Fibroblast of skin of left biceps (primary cell): ENCODE measurements at places on chromosomes 1 and 21.
A peak's percentile ranks its signal among the peaks of the same experiment; 100 is the strongest.

GRCh38 chr1:53947172-53947907 lies 1.2 kb downstream of the LRRC42 start:
- DNase-seq = no peak

- DNase-seq = no peak
Measured at GRCh38 chr1:184935920-184936798, 38.1 kb downstream of the NIBAN1 start.

- DNase-seq = no peak
Measured at GRCh38 chr1:57192222-57192621, 226.4 kb upstream of the C8B start.

DNA sequence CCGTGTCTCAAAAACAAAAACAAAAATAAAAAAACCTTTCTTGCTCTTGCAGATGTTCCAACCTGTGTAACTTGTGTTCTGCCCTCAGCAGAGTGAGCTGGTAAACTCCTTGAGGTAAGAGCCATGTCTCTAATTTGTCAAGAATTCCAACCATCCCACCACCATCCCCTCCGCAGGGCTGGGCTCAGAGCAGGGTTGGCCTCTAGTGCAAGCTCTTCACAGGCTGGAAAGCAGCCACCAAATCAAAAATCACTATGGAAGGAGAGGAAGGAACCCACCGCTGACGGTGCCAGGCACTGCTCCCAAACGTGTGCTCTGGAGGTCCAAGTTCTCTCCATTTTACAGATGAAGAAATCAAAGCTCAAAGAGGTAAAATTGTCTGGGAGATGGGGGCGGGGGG lies 9.4 kb downstream of the PLEKHA6 start:
- DNase-seq = no peak

GRCh38 chr1:11767922-11768704 lies 6.1 kb downstream of the C1orf167 start:
- no peak for DNase-seq

DNA sequence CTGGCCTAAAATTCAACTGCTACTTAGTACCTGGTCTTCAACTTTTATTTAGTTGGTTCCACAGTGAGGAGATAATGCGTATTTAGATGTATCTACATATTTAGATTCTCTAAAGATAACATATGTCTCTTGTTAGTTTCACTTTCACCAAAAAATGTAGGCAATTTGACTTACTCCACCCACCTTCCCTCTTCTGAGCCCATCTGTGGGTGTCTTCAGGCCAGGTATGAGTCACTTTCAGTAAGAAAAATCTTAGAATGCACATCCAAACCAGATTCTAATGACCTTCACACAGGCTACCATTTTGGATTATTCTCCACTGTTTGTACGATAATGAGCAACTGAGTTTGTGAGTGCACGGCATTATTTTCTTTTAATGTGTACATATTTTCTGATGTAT lies 501.7 kb downstream of the NEGR1 start:
- no peak for DNase-seq

GRCh38 chr1:170010443-170010842 lies 64.1 kb downstream of the KIFAP3 start:
- peak; percentile 38 for DNase-seq

- no peak for DNase-seq
Measured at GRCh38 chr1:44521378-44522080, 116.5 kb downstream of the RNF220 start.

- peak; percentile 90 for DNase-seq
Measured at GRCh38 chr1:85330214-85330631, 53.8 kb upstream of the BCL10 start.

DNA sequence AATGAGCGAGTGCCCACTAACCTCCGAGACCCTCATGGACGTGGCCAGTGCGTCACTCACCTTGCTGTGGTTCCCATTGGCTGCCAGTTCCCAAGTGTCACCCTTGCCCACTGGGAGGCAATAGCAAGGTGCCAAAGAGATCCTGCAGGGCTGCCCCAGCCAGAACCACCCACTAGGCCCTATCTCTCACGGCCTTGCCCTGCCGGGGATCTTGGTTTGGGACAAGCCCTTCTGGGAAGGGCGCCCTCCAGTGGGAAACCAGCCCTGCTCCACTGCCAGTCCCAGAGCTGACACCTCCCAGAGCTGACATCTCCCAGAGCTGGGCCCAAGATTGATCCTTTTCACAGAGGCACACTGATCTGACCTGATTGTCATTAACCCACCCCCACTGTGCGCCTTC lies 2.1 kb upstream of the SELENON start:
- DNase-seq = no peak

GRCh38 chr1:46532095-46532494 lies 19.4 kb downstream of the KNCN start:
- DNase-seq = no peak

GRCh38 chr1:21939650-21940374 lies 2.7 kb upstream of the HSPG2 start:
- peak; percentile 89 for DNase-seq
